ENCODE measurements at places on chromosomes 16 and 17.

- no peak for DNase-seq
Observed at GRCh38 chr16:64251742-64252141, 870.1 kb downstream of the CDH11 start.

- no peak for DNase-seq
Observed at GRCh38 chr17:65389949-65390348, 171.5 kb downstream of the AXIN2 start.

DNA sequence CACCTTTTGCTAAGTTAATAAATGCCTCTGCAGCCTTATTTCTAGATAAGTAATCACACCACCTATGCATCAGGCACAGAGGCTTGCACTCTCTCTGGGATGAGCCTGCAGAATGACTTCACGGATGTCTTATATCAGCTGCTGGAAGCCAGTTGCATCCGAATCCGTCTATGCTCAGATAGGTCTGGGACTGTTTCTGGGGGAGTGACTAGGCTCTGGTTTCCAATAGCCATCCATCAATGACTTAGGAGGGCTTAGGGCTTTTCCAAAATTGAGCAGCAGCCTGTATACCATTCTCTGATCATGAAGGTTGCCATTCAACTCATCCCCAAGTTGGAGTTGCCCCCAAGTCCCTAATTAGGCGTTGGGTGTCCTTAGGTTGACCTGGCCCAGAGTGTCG is 113.3 kb upstream of the ERCC4 start:
- DNase-seq = no peak

- DNase-seq = no peak
Observed at GRCh38 chr16:1917056-1917664, 1.1 kb downstream of the HS3ST6 start.

- DNase-seq = peak; percentile 64
Observed at GRCh38 chr16:25106567-25107465, 4.7 kb upstream of the LCMT1 start.

- no peak for DNase-seq
Observed at GRCh38 chr17:1056761-1057160, 59.8 kb downstream of the TIMM22 start.

DNA sequence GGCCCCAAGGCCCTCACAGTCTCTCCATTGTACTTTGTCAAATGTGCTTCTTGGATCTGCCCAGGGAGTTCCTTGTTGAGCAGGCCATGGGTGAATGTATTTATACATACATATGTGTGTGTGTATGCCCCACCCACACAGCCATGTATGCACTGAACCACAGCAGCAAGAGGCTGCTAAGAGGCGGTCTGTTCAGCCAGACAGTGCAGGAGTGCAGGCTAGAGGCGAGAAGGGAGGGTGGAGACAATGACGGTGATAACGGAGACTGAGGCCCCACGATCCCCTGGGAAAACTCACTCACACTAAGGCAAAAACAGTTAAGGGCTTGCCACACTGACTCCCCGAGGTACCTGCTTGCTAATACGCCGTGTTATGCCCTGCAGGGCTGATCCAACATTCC is 151.0 kb upstream of the CDC42EP4 start:
- DNase-seq = no peak

GRCh38 chr17:74892013-74892841 is 1.2 kb downstream of the FADS6 start:
- DNase-seq = peak; percentile 20

- no peak for DNase-seq
Observed at GRCh38 chr17:63786971-63787711, 13.2 kb downstream of the DDX42 start.

DNA sequence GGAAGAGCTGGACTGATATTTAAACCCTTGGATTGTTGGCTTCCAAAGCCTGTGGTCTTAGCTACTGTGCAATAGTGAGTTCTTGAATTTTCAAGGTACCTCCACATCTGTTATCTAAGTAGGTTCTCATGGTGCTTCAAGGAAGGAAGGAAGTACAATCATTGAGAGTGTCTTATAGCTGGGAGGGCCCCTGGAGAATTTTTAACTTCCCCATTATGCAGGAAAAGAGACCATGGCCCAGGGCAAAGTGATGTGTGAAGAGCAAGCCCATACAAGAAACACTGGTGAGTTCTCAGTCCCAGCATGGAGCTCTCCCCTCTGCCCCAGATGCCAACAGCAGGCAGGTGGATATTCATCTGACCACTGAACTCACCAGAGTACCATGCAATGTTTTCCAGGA is 169.0 kb upstream of the IRX6 start:
- DNase-seq = no peak

GRCh38 chr17:80887639-80888175 is 103.9 kb upstream of the CHMP6 start:
- DNase-seq = no peak

GRCh38 chr17:43545383-43545632 is 832 bp downstream of the ETV4 start:
- no peak for DNase-seq

DNA sequence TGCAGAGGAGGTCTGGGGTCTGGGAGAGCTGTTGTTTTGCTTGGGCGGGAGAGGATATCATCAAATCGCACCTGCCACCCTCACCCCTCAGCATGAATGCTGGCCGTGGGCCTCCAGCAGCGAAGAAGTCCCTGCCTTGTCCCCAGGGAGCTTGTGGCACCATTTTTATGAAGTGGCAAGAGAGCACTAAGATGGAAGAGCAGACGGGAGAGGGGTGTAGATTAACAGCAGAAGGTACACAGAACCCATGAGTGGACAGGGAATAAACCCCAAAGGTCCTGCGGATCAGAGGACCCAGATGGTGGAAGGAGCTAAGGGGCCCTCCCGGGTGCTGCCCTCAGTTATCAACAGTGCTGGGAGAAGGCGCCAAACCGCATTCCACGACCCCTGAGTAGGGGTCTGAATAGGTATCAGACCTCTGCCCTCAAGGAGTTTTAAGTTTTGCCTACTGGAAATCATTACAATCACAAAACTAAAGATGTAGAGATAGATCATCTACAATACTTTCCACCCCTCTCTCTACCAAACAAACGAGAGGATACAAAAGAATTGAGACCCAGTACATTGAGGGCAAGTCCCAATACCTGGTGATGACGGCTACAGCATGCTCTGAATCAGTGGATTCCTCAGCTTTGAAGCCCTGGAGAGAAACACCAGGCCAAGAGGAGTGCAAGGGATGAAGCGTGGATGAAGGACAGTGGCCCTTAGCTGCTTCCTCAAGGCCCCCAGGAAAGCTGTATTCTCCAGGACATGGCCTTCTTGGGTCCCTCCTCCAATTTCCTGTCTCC is 60.2 kb downstream of the CCDC182 start:
- DNase-seq = no peak

DNA sequence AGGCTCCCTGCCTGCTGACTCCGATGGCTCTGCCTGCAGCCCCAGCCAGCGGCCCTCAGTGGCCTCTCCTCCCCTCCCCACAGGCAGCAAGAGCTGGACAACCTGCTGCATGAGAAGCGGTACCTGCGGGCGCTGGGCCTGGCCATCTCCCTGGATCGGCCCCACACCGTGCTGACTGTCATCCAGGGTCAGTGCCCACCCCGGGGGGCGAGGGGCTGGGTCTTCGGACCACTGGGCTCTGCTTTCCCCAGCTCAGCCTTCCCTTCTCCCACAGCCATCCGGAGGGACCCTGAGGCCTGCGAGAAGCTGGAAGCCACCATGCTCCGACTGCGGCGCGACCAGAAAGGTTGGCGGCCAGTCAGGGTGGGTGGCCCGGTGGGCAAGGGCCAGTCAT is 3.4 kb downstream of the NOXO1 start:
- DNase-seq = no peak

GRCh38 chr17:28133562-28133970 is 91.1 kb downstream of the NLK start:
- no peak for DNase-seq

DNA sequence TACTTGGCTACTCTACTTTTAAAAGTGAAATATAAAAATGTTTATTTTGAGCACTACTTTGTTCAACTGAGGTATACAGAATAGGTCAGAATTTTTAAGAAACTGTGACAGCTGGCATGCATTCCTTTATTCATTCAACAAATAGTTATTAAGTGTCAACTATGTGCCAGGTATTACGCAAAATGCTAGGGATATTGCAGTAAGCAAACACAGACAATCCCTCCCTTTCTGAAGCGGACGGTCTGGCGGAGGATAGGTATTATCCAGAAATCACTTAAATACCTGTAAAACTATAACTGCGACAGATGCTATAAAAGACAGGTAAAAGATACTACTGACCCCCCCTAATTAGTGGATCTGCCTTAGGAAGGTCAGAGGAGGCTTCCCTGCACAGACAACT is 26.1 kb downstream of the METTL16 start:
- DNase-seq = no peak

DNA sequence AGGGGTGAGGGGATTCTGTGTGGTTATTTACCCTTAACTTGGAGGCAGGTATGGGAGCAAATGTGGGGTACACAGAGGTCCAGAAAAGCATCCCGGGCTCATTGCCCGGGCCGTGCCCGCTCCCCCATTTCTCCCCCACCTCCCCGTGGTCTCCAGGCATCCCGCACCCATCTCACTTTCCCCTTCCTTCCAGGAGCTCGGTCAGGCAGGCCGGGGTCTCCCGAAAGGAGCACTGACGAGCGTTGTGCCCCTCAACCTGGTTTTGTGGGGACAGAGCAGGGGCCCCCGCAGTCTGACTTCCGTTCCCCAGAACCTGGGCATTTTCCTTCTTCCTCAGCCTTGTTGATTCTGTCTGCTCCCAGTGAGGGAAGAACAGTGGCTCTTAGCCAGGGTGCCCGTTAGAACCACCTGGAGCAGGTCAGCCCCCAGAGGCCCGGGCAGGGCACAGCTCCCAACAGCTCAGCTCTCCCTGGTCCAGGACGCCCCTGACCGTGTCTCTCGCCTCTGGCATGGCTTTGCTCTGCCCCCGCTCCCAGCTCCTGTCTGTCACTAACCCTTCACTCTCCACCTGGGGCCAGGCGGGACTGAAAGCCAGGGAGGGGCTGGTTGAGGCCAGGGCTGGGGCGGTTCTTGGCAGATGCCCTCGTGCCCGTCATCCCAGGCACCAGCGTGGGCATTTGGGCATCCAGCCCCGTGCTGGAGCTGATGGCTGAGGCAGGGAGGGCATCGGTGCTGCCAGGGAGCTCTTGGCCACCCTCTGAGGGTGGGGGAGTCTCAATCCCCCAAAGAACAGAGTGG is 12.5 kb upstream of the NUDT16L1 start:
- no peak for DNase-seq

DNA sequence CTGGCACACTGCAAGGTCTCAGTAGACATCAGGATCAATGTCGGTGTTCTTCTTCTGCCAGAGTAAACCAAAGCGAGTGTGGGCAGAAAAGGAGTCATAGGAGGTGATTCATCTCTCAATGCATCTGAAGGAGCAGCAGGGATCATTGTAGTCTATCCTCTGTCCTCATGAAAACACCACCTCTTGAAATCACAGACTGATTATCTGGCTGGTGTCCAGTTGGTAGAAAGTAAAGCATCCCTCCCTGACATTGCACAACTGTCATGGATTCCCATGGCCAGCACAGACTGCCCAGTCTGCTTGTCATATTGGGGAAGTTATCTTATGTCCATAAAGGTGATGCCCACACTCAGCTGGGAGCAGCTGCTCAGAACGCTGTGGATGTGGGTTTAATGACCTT is 74.1 kb downstream of the ABCC12 start:
- DNase-seq = no peak

DNA sequence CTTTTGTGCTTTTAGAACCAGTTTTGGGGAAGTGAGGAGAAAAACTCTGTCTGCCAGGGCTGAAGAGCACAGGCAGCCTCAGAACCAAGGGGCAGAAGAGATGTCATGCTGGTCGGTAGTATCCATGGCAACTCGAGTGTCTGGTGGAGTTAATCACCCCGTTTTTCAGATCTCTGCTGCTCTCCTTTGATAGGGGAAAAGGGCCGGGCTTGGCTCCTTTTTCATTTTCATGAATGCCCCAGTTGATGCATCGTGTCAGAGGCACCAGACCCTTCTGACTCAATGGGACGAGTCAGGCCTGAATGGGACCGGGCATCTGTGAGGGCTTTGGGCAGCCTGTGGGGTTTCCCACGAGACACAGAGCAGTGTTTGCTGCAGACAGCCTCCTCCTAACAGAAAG is 304.6 kb downstream of the ABCC12 start:
- DNase-seq = no peak

DNA sequence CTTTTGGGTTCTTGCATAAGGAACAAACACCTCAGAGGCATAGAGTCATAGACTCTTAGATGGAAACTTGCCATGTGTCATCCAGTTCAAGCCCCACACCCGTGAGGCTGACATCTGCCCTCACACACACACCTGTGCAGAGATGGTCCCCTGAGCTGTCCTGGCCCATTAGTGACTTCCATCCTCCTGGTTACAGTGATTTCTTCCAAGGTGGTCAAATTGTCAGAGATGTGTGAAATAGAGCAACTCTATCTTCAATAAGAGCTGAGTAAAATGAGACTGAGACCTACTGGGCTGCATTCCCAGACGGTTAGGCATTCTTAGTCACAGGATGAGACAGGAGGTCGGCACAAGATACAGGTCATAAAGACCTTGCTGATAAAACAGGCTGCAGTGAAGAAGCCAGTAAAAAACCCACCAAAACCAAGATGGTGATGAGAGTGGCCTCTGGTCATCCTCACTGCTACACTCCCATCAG is 342.2 kb upstream of the TNRC6C start:
- DNase-seq = no peak
